ENCODE measurements at places on chromosomes 13 and 19.

DNA sequence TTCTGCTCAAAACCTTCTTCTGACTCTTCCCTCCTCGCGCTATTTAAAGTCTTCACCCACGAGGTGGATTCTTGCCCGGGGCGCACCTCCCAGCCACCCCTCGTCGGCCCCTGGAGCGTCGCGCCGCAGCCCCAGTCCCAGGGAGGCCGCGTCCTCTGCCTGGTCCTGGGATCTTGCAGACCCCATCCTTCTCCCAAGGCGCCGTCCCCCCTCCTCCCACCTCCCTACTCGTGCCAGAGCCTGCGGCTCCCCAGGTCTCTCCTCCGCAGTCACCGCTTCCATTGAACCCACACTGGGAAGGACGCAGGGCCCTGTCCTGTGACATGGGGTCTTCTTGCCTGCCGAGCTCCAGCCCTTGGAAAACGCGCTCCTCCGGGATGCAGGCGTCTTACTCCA lies 486 bp downstream of the ZNF808 start:
- no peak for DNase-seq

GRCh38 chr13:42279986-42280385 lies 8.0 kb downstream of the AKAP11 start:
- no peak for DNase-seq

- no peak for DNase-seq
These were observed 449.8 kb downstream of the PCDH17 start for GRCh38 chr13:58081301-58081820.

DNA sequence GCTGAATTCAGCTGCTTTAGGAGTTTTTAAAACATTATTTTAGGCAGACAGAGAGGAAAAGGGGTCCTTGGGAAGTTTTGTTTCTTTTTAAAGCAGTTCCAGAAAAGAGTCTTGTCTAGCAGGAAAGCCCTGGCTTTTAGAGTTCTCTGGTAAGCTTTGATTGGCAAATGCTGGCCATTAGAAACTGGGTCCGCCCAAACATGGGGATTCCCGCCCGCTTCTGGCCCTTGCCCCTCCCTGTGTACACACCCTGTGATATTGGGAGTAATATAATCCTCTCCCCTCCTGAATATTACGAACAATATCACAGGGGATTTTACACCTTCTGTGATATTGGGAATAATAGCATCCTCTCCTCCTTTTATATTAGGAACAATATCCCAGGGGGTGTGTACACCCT lies 58.9 kb downstream of the ERICH4 start:
- no peak for DNase-seq

DNA sequence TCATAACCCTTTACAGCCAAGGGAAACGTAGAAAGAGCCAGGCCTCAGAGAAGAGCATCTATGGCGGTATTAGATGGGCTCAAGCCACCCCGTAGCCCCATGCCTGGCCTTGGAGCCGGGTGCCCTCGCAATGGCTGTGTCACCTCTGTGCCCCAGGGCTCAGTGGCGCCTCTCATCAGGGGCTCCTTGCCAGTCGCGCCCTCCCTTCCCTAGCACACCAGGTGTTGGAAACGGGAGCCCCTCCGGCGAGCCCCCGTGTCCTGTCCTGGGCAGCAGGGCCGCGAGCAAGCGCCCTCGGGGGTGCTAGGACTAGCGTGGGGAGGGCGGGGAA lies 453 bp downstream of the ZNF256 start:
- peak; percentile 15 for DNase-seq
